ENCODE measurements at places on chromosomes 5 and 9.
A peak's percentile ranks its signal among the peaks of the same experiment; 100 is the strongest.

GRCh38 chr5:178581621-178582020, 8.6 kb downstream of the COL23A1 start:
- no peak for DNase-seq

GRCh38 chr9:34370335-34370969, 6.2 kb downstream of the MYORG start:
- no peak for DNase-seq

DNA sequence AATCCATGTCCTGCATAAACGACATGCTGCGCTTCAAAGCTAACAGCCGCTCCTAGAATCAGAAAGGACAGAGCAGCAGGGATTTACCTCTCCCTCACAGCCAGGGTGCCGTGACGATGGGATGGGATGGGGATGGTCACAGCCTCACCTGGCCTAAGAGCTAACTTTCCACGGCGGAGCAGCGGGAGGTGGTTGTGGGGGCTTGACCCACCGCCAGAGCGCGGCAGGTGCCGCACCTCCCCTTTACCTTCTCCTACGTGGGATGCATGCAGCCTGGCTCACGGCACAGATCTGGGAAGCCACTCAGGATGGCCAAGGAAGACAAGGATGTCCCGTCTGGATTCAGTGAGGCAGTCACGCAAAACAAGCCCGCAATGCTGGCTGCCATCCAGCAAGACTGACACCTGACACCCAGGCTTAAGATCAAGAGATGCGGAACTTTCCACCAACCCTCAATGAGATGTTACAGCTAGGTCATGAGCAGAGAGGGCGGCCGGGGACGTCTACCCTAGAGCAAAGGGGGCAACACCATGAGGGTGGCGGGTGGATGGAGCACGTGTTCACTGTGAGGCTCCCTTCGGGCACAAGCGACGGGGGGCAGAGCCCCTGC, 5.8 kb downstream of the BRD9 start:
- DNase-seq = no peak

- DNase-seq = no peak
Observed at GRCh38 chr5:109421956-109422355, 12.2 kb upstream of the PJA2 start.

- peak; percentile 77 for DNase-seq
Observed at GRCh38 chr5:136084698-136085097, 47.9 kb upstream of the SMAD5 start.

GRCh38 chr5:115402822-115403577, 106.5 kb upstream of the CCDC112 start:
- no peak for DNase-seq

DNA sequence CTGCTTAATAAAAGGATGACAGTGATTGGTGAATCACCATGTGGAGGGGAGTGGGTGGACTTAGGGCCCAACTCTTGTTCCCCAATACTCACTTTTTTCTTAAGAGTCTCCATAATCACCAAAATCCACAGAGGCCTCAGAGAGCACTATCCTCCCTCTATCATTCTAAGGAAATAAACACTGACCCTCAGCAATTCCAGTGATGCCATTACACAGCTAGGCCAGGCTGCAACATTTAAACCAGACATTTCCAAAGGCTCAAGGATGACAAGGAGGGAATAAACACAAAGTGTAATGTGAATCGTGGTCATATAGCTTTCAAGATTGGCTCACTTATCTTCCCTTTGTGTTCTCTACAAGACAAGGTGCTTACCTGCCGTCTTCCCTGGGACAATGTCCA, 2.4 kb upstream of the ARSI start:
- no peak for DNase-seq

DNA sequence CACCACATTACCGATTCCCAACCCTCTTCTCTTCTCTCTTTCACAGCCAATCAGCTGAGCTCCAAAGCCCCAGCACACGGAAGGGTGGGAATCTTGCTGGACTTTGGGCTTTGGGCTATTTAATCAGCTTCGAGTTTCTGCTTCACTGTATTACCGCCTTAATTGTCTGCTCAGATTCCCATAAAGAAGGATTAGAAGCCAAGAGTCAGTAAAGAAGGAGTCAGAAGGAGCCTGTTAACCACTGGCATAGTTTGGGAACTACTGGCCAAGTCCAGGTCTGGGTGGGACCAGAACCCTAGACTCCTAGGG, 4.4 kb downstream of the SPRY4 start:
- no peak for DNase-seq
